NAMALWA (cell line): ENCODE measurements at places on chromosomes 7 and 10.
A peak's percentile ranks its signal among the peaks of the same experiment; 100 is the strongest.

- no peak for DNase-seq
These were observed 124.7 kb downstream of the CUBN start for GRCh38 chr10:17004801-17005380.

GRCh38 chr7:126398851-126399529 is 853.8 kb downstream of the GRM8 start:
- no peak for DNase-seq

GRCh38 chr10:98619446-98619845 is 172.7 kb upstream of the HPS1 start:
- no peak for DNase-seq

DNA sequence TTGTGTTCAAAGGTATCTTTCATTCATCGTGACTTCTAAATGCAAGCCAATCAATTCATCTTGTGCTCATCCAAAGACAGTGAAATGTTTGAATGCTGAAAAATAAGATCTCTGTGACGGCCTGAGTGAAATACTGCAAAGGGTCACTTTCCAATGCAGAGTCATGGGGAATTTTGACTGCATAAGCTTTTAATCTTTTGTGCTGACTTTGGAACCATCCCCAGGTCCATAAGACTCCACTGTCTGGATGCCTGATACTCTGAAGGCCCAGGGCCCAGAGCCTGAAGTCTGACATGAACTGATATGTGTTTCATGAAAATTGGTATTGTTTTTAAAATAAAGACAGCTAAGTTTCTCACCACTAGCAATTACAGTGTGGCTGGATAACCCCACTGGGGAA is 39.0 kb downstream of the PPP1R3C start:
- no peak for DNase-seq

DNA sequence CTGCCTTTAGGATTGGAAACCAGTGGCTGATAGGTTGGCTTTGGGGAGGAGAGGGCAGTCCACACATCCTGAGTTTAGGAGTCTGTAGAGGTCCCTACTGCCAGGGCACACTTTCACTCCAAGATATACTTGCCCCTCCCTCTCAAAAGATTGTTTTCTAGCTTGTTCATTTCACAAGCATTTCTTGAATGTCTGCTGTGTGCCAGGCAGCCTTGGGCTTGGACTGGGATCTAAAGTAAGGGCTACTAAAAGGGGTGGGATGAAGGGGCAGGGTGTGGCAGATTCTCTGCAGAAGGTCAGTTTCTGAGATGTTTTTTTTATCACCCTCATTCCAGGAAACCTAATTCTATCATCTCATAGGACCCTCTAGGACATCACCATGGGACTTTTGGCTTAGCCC is 272.4 kb downstream of the SKAP2 start:
- no peak for DNase-seq

GRCh38 chr10:60155943-60156683 is 233.6 kb downstream of the ANK3 start:
- DNase-seq = no peak

DNA sequence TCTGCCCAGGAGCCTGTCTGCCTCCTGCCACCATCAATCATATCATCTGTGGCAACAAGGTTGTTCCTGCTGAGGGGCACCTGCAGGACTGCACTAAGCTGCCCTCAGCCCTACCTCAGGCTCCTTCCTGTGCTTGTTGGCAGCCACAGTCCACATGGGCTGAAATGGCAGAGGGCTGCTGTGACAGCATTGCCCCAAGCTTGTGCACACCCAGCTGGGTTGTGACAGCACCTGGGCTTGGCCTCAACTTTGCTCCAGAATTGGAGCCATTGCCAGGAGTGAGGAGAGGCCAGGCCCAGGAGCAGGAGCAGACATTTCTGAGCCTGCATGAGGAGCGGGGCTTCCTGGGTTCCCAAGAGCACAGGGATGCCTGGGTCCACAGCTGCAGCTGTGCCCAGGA is 340.9 kb upstream of the CHRM2 start:
- no peak for DNase-seq

DNA sequence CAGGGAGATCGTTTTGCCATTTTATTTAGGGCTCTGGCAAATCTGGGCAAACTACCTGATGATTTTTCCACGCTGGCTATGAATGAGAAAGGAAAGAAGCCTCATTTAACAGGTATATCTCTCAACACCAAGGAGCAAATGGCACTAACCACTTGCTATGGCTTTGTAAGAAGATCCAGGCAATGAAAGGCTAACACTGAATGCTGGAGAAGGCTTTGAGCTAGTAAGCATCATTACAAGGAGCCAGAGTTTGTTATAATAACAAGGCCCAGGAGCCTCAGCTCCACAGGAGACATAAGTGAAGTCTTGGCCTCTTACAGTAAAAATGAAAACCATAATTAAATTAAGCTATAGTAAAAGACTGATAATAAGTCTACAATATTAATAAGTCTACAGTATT is 123.1 kb downstream of the CNOT4 start:
- no peak for DNase-seq

- no peak for DNase-seq
These were observed 4.7 kb upstream of the HBP1 start for GRCh38 chr7:107164092-107164491.

DNA sequence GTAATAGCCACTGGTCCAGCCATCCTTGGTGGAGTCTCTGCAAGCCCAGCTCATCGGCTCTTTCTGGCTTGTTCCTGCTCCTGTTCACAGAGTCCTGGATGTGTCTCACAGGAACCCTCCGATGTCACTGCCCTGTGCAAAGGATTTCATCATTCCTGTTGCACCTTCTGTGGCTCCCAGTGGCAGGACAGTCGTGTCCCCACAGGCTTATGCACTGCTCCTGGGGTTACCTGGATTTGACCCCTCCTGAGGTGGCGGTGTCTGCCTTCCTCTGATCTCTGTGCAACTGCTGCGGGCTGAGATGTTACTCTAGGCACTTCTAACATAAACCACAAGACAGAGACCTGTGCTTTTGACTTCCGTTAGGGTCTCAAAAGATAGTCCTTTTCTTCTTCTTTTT is 30.6 kb downstream of the APBB1IP start:
- peak; percentile 74 for DNase-seq

DNA sequence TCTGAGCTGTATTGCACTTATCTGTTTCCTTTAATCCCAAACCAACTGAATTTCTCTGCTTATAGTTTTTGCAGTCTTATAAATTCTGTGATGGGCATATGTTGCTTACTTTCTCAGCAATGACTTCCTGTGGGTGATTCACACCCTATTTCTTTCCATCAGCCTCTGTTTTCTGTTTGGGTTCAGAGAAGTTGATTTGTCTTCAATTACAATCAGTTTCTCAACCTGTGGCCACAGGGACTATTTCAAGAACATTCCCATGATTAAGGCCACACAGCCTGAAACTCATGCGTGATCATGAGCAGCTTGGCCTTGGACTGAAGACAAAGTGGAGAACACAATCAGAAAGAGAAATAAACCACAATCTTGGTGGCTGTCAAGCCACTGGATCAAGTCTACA is 1174.6 kb upstream of the C7orf33 start:
- no peak for DNase-seq

DNA sequence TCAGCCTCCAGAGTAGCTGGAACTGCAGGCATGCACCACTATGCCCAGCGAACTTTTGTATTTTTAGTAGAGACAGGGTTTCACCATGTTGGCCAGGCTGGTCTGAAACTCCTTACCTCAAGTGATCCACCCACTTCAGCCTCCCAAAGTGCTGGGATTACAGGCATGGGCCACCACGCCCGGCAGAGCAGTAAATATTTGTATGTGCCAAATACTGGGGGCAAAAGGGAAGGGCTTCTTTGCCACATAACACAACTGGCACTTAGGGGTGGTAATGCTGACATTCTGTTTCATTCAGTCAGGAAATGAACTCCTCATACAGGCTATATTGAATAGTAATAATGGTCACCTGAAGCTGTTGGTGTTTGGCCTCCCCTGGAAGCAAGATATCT is 41.6 kb downstream of the ACSM6 start:
- no peak for DNase-seq

DNA sequence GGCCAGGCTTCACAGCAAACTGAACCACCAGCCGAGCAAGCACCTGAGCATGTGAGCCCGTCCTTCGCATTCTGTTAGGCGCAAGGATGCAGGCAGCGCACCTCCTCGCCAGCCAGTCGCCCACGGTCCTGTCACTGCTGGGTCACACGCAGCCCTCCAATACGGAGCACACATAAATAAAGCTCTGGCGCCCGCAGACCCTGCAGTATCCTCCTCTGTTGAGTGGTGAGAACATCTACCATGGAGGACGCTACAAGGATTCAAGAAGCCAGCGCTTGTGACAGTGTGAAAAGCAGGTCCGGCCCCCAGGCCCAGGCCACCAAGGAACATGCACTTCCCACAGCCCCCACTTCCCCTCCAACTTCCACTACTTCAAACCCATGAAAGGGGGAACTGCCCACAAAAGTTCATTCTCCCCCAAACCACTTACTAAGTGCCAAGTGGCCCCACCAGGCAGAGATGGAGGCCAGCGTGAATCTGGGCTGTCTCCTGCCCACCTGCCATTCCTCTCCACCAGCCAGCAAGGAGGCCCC is 34.8 kb downstream of the VOPP1 start:
- no peak for DNase-seq

- no peak for DNase-seq
These were observed 45.5 kb downstream of the NOD1 start for GRCh38 chr7:30433082-30433481.

GRCh38 chr10:102761981-102762380 is 18.2 kb downstream of the WBP1L start:
- no peak for DNase-seq

DNA sequence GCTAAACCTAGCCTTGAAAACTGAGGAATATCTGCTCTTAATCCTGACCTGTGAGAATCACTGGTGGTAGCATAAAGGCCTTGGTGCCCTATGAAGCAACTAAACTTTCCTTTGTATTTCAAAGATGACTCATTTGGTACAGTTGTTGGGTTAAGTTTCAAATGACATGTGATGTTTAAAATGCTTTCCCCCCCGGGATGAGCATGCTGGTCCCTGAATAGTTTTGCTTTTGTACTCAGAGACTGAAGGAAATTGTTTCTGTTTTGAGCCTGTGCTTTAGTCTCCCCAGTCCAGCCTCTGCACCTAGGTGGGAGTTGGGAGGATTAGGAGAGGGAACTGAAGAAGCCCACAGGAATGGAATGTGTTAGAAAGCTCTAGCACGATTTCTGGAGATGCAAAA is 258.9 kb upstream of the NPY start:
- DNase-seq = no peak

DNA sequence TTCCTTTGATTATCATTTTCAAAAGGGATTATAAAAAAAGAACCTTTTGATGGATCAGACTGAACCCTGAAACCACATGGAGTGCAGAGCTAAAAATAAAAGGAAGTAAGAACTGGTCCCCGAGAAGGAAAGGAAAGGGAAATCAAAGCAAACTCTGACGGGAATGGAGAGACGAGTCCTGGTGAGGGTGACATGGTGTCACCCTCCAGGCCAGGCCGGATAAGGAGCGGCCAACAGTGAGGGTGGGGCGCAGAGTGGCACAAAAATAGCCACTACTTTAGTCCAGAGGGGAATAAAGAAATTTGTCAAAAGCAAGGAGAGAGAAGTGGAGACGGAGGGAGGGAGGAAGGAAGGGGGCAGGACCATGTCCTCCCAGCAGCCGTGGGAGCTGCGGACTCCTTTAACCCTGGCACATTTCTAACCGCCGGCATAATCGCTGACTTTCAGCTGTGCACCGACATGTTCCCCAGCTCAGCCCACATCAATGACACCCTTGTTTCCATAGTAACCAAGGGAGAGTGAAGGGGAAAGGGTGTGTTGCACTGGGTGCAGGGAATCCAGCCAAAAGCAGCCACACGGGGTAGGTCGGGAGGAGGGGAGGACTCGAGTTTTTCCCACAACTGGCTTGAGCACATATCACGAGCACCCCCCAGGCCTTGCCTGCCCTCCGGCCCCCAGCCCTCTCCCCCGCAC is 29.7 kb downstream of the TRIM8 start:
- DNase-seq = no peak

- DNase-seq = peak; percentile 91
These were observed 137.4 kb upstream of the CDCA7L start for GRCh38 chr7:22082886-22083703.

- no peak for DNase-seq
These were observed 4.9 kb downstream of the DKK1 start for GRCh38 chr10:52318822-52319464.

DNA sequence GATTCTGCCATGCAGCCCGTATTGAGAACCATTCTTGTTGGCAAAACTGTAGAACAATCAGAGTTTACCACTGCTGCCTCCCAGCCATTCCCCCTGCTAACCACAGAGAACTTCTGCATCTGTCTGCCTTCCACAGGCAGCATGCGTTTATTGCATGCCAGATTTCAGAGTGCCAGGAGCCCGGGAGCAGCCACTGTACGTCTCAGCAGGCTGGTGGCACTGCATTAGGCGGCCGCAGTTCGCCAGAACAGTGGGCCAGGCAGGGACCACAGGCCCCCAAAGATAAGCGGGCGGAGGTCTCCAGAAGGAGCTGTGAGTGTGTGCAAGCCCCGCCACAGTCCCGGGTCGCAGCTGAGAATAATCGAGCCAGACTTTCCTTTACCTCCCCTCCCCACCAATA is 31.8 kb downstream of the ZNF467 start:
- peak; percentile 53 for DNase-seq

DNA sequence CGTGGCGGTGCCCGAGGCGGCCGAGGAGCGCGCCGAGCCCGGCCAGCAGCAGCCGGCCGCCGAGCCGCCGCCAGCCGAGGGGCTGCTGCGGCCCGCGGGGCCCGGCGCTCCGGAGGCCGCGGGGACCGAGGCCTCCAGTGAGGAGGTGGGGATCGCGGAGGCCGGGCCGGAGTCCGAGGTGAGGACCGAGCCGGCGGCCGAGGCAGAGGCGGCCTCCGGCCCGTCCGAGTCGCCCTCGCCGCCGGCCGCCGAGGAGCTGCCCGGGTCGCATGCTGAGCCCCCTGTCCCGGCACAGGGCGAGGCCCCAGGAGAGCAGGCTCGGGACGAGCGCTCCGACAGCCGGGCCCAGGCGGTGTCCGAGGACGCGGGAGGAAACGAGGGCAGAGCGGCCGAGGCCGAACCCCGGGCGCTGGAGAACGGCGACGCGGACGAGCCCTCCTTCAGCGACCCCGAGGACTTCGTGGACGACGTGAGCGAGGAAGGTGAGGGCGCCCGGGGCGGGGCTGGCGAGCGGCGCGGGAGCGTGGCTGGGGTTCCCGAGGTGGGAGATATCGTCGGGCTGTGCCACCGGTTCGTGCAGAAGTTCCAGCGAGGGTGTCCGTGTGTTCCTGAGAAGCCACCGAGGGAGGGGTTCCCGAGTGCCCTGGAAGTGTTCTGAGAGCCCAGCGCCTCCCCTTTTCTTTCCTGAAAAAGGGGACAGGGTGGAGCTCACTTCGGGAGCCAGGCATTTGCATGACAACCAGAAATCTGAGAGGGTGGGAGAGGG is 495 bp downstream of the EIF3B start:
- peak; percentile 47 for DNase-seq

- no peak for DNase-seq
These were observed 202.8 kb downstream of the VTI1A start for GRCh38 chr10:112649822-112650152.
